A549 treated with dexamethasone at 1 μM for 4 hours (cell line): ENCODE measurements at places on chromosomes 3 and 15. TPM values are rescaled to one million over a fixed set of nuclear protein-coding genes. Genes with fewer than 3 reads are reported as not detected.

SLC22A14 gene
- 0.04 to 0.14 TPM (median 0.08 TPM) in 4 of 5 replicates, not detected in the other for total RNA-seq

ISLR2 gene
- total RNA-seq, result 0.06 to 0.22 TPM (median 0.15 TPM) in 5 replicates

GOLGA8M gene
- 0.06 to 0.24 TPM in 2 of 5 replicates, not detected in the others for total RNA-seq

SCN11A gene
- total RNA-seq, result not detected in 5 replicates

ST6GAL1 gene
- 3.1 to 4.1 TPM (median 3.8 TPM) in 5 replicates for total RNA-seq
